Heart left ventricle (tissue), 16 donors: ENCODE measurements at places on chromosomes 11 and 22.
A peak's percentile ranks its signal among the peaks of the same experiment; 100 is the strongest.

GRCh38 chr11:67538306-67538705 is 15.1 kb upstream of the CABP2 start:
- DNase-seq = no peak

DNA sequence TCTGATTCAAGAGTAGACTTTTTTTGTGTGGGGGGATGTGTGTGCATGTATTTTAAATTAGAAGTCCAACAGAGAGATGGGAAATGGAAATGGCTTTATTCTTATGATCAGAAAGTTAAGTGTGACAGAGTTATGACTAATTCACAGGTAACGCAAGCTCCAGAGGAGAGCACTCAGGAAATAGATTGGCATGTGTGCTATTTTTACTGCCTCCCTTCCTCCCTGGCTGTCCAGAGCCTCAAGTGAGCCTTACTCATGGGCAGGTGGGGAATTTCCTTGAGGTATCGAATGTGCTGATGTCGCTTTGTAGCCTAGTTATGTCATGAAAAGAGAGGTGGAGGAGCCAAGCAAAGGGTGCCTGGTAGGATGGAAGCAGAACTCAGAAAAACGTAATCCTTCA is 70.3 kb upstream of the BDNF start:
- no peak for DNase-seq

- peak; percentile 81 for DNase-seq
These were observed 22.0 kb downstream of the RHBDD3 start for GRCh38 chr22:29245626-29246385.

GRCh38 chr11:20013346-20014066 is 146.8 kb downstream of the DBX1 start:
- peak; percentile 40 for DNase-seq

DNA sequence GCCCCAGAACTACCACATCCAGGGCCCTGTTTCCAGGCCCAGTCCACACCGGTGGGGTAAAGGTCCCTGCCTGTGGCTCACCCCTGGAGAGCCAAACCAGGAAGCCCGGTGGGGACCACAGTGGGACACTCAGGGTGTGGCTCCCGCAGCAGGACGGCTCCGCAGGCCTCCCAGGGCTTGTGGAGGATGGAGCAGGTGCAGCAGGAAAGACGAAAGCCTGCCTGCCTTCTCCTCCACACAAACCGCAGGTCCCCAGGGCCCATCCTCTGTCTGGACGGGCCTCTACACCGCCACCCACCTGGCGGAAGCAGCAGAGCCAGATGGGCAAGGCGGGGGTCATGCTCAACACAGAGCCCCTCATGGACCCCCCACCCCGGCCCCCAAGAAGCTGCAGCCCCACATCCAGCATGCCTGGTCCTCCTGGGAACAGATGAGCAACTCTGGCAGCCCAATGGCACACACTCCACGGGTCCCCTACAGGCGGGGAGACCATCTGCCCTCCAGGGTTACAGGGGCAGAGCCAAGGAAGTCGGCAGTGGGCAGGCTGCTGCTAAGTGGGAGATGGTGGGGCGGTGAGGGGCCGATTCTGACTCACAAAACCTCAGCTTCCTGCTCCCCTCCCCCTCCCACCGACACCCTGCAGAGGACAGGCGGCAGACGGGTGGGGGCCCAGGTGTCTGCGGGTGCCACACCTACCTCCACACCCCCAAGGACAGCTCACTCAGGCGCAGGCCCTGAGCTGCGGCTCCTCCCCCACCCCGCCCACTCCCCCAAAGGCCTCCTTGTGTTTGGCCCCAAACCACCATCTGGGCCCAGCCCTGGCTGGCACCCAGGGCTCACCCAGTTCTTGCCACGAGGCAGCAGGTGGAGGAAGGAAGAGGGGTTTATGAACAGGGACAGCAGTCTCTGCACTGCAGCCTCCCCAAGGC is 5.2 kb downstream of the SBF1 start:
- no peak for DNase-seq

DNA sequence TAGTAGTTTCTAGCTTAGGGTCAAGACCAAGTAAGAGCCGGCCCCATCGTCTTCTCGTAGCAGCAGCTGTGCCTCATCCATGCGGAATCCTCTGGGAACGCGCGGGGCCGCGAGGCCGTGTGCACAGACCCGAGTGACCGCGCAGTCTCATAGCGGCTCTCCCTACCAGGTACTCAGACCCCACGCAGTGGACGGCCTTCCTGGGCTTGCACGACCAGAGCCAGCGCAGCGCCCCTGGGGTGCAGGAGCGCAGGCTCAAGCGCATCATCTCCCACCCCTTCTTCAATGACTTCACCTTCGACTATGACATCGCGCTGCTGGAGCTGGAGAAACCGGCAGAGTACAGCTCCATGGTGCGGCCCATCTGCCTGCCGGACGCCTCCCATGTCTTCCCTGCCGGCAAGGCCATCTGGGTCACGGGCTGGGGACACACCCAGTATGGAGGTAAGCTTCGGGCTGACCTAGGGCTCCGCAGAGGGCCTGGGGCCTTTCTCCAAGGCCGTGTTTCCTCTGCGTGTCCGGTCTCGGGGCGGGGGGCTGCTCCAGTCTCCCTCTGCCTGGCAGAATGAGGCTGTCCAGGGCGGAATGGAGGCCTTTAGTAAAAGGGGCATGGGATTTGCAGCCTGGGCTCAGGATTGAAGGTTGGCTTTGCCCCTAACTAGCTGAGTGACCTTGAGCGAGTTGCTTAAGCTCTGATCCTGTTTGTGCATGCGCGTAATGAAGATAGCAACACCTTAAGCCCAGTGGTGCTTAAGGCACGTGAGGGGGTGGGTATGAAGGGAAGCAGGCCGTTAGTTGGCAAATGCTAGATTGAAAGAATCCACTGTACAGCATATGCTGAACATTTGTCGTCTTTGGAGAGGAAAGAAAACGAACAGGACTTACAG is 48.9 kb downstream of the ST14 start:
- DNase-seq = no peak

DNA sequence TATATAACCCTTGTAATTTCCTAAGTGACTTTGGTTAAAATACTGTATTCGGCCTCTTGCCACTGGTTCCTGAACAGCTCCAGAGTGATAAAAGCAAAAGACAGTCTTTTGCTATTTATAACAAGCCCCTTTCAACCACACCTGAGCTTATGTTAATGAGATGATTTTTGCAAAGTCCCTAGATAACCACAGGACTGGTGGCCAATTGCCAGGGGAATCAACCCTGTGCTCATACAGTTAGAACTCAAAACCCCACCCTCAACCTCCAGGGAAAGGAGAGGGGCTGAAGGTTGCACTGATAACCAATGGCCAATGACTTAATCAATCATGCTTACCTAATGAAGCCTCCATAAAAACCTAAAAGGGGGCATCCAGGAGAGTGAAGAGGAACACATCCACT is 77.9 kb downstream of the SIK3 start:
- DNase-seq = no peak

GRCh38 chr11:107385361-107385981 is 72.2 kb downstream of the CWF19L2 start:
- no peak for DNase-seq

DNA sequence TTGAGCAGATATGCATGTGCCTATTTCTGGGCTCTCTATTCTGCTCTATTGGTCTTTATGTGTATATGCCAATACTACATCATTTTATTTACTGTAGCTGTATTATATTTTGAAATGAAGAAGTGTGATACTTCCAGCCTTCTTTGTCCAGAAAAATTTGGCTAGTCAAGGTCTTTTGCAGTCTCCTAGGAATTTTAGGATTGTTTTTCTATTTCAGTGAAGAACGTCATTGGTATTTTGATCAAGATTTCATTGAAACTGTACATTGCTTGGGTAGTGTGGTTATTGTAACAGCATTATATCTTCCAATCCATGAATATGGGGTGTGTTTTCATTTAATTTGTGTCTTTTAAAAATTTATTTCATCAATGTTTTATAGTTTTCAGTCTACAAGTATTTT is 400.3 kb downstream of the AASDHPPT start:
- DNase-seq = no peak

DNA sequence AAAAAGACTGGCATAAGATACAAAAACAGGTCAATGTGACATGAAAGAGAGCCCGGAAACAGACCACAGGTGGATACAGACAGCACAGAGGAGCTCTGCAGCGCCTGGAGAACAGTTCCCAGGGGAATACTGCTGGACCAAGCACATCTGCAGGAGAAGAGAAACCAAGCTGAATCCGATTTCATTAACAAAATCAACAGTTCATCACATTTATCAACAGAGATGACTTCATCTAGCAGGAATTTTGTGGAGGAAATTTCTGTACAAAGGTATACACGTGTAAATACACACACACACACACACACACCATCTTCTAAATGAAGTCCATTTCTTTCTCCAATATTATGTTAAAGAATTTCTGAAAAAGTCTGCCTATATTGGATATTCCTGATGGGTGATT is 17.1 kb downstream of the YPEL1 start:
- no peak for DNase-seq

DNA sequence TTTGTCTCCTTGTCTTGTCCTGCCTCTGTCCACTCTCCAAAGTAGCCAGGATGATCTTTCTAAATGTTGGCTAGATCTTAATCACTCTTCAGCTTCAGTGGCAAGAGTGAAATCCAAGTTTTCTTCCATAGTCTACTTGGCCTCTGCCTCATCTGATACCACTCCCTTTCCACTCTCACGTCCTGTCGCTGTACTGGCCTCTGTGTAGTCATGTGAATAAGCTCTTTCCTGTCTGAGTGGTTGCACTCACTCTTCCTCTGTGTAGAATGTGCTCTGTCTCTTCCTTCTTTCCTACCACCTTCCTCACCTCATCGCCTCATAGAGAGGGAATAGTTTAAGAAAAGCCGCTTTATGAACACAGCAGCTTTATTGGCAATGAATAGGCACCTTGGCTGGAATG is 86.5 kb downstream of the WNT11 start:
- DNase-seq = no peak

DNA sequence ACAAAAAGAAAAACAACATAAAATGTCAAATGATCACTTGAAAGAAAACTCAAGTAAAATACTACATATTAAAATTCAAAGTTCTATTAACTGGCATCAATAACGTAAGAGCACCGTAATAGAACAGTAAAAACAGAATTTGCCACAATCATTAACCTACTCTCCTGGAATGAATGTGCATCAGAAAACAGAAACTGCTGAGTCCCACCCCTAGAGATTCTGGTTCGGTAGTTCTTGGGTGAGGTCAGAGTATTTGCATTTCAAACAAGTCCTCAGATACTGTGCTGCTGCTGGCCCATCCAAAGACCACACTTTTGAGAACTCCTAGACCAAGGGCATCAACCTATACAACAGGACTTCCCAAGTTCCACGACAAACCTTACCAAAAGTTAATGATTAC is 23.5 kb downstream of the PITPNB start:
- DNase-seq = no peak

DNA sequence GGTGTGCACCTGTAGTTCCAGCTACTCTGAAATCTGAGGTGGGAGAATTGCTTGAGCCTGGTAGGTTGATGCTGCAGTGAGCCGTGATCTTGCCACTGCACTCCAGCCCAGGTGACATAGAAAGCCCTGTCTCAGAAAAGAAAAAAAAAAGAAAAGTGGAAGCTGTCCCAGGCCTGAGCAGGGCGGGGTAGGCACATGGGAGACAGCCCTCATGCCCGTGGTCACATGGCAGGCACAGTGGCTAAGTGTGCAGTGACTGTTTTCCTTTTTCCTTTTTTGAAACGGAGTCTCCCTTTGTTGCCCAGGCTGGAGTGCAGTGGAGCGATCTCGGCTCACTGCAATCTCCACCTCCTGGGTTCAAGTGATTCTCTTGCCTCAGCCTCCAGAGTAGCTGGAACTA is 7.8 kb downstream of the OTUB1 start:
- DNase-seq = no peak

- DNase-seq = no peak
These were observed 98.9 kb upstream of the ISX start for GRCh38 chr22:34966980-34967565.
